ENCODE measurements at places on chromosomes 11 and 22.
A peak's percentile ranks its signal among the peaks of the same experiment; 100 is the strongest.

- no peak for DNase-seq
Measured at GRCh38 chr11:62665599-62666258, 617 bp downstream of the CSKMT start.

DNA sequence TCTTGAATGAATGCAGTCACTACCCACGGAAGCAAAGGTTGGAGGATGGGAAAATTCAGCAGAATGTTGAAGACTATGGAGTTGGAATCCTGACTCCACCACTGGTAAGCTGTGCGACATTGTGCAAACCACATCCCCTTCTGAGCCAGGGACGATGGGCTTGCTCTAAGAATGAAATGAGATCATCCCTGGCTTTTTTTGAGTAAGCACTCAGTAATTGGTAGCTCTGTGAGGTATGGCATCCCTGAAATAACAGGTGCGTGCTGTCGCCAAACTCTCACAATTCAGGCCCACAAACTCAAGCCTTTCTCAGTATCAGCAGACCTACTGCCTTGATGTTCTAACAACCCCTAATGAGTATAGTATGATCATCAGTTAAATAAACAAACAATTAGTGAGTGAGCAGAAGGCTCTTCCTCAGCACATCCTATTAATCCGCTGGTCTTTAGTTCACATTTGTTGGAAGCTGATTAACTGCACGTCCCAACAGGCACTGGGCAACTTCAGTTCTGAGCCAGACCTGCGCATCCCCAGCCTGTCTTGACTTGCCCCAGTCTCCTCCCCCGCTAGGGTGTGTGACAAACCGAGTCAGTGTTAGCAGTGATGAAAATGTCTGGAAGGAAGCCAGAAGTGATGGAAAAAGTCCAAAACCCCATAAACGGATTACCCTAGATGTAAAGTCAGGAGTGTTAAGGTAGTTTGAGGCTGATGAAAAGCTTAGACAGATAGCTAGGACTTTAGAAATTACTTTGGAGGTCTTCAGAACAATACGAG lies 235.5 kb downstream of the GRIK4 start:
- DNase-seq: no peak

DNA sequence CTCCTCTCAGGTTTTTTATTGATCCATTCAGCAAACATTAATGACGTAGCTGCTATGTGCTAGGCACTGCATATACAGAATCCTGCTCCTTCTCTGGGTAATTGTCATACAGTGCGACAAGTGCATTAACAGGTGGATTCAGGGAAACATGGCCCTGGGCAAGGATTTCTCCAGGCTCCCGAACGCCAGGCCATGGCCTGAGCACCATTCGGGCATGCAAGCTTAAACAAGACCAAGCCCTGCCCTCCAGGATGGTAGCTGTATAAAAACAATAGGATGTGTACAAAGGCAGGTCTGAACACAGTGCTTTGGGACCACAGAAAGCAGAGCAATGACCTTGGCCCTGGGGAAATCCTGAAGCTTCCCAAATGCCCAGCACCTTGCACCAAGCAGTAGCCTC lies 9.1 kb upstream of the SYT7 start:
- no peak for DNase-seq

GRCh38 chr11:117677729-117678310 lies 119.2 kb downstream of the DSCAML1 start:
- no peak for DNase-seq

GRCh38 chr11:64204080-64204440 lies 2.5 kb upstream of the FERMT3 start:
- DNase-seq: no peak

GRCh38 chr22:29487426-29487986 lies 7.5 kb downstream of the NEFH start:
- DNase-seq: no peak

DNA sequence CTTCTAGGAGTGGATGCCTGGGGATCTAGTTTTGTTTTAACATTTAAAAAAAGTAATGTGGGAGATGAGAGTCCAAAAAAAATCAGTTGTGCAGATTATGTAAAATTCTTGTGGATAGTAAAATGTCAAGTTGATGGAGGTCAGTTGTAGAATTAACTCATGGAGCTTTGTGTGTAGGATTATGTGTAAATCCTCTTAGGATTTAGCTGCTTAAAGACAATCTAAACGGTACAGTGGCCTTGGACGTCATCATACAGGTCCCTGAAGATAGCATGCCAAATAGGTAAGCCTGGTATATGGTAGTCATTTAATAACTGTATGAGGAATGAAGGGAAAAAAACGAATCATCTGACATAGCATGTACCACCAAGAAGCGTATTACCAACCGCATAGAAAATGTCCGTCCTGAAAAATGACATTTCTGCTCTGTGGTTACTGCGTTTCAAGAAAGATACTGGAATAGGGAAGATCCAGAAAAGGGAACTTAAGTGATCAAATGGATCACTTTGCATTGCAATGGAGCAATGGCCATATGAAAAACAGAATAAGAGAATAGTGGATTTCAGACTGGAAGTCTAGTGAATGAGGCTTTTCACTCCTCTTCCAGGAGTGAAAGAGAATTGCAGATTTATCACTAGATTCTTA lies 61.3 kb downstream of the BCL2L13 start:
- no peak for DNase-seq

- no peak for DNase-seq
Measured at GRCh38 chr11:986270-986951, 50.1 kb downstream of the MUC6 start.

DNA sequence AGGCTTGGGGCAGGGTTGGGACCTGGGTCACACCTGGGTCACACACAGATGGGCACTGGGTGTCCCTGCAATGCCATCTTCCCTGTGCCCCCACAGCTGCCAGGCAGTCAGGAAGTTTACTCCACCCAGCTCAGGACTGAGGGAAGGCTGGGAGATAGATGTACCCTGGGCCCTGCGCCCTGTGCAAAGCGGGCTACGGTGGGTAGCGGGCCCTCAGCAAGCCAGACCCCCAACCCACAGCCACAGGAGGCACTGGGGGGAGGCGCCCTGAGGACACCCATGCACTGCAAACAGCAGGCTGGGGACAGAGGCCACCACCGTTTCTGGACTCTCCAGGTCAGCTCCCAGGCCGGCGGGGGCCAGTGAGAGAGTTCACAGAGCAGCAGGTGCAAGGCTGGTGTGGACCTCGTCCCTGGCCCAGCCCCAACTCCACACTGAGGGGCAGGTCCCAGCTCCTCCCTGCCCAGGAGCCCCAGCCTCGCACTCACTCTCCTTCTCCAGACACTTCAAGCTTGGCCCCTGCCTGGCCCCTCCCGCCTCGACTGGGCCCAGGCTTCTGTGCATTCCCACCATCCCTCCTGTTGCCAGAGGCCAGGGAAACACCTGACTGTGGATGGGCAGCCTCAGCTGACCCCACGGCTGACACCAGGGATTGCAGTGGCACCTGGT lies 4.9 kb downstream of the DUSP8 start:
- no peak for DNase-seq

- no peak for DNase-seq
Measured at GRCh38 chr11:68939583-68940555, 36.2 kb downstream of the IGHMBP2 start.

GRCh38 chr22:31719850-31720471 lies 30.0 kb downstream of the PRR14L start:
- DNase-seq: no peak

GRCh38 chr11:29343465-29344333 lies 673.1 kb downstream of the KCNA4 start:
- DNase-seq: peak; percentile 12

All from activated T-helper 1 cell treated with anti-CD3 and anti-CD28 coated beads, Interleukin-12 subunit alpha, Interleukin-12 subunit beta, Interleukin-2, Interleukin-4 antibody, amounts not matched to agents 30 ng/mL and 10 ng/mL and 1 ng/mL, durations not matched to agents 14 hours and 24 hours and 36 hours (primary cell).